Stimulated activated CD4-positive, alpha-beta T cell treated with anti-CD3 and anti-CD28 coated beads, Interleukin-1b, Interleukin-23, amount 100 ng/mL, for 1 hour (primary cell): ENCODE measurements at places on chromosomes 13 and 19.

GRCh38 chr13:34361560-34361959, 543.6 kb downstream of the RFC3 start:
- DNase-seq, result no peak

DNA sequence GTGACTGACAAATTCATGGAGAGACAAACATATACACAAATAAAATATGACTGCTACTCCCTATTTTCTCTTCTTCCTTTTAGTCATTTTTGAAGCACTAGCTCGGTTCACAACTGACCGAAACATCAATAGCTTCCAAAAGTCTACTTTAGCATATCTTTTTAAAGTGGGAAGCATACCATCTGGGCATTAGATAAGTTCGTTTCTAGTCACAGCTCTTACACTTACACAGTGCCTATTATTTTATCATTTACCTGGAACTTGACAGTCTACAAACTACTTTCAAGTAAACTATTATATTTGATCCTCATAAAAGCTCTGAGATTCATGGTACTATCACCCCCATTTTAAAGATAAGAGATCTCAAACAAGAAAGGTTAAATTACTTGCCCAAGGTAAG, 458.5 kb downstream of the LMO7 start:
- no peak for DNase-seq

GRCh38 chr19:49609499-49610092, 18.6 kb downstream of the PRR12 start:
- no peak for DNase-seq

- DNase-seq, result no peak
Measured at GRCh38 chr13:74246487-74246886, 112.3 kb upstream of the KLF12 start.

DNA sequence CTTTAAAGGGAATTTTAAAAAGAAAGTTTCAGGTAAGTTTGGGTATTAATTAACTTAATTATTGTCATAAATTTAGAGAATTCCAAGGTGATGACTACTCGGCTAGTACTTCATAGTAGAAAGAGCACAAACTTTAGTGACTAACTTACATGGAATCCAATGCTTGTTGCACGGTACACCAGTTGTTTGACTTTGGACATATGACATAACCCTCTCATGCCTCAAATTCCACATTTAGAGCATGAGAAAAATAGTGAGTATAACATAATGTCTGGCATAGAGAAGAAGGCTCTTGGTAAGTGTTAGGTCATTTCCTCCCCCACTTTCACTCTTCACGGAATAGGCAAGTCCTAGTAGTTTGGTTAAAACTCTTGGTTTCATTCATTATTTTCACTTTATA, 1249.4 kb upstream of the SLC10A2 start:
- DNase-seq, result no peak

- no peak for DNase-seq
Measured at GRCh38 chr13:26424181-26424580, 133.3 kb upstream of the WASF3 start.

DNA sequence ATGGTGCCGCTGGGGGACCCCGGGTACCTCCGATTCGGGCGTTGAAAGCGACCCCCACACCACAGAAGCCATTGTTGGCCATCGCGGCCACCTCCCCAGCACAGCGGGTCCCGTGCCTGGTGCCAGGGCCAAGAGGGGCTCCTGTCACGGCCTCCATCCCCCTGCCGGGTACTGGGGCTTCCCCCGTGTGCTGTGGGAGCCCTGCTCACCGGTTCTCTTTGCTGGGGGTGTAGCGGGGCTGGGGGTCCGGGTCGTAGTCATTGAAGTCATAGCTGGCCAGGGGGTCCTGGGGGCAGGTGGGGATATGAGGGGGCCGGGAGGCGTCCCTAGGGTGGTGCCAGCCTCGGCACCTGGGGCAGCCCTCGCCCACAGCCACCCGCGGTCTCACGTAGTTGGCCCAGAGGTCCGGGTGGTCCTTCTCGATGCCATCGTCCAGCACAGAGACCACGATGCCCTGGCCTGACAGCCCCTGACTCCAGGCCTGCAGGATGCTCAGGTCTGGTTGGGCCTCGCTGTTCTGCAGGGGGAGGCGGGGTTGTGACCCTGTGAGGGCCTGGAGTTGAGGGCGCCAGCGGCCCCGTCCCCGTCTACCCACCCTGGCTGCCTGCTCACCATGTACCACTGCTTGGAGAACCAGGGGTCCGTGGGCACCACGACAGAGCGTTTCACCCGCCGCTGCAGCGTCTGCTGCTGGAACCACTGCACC, 2.4 kb downstream of the PCSK4 start:
- no peak for DNase-seq

GRCh38 chr19:50191216-50191615, 12.2 kb upstream of the MYH14 start:
- no peak for DNase-seq

DNA sequence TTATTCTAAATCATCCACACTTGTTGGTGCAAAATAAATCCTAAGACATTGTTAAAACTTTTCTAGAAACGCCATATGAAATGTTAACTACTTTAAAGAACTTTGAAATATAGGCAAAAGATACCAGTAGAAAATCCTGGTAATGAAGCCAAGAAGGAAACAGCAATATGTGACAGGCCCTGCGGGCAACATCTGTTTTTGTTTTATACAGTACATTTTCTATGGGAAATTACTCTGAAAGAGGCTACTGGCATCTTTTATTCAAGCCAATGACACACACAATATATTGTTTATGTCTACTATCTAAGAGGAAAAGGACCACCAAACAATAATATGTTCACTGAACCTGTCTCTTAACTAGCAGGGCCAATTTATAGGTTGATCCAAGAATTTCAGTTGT, 829.7 kb downstream of the PCDH17 start:
- no peak for DNase-seq

DNA sequence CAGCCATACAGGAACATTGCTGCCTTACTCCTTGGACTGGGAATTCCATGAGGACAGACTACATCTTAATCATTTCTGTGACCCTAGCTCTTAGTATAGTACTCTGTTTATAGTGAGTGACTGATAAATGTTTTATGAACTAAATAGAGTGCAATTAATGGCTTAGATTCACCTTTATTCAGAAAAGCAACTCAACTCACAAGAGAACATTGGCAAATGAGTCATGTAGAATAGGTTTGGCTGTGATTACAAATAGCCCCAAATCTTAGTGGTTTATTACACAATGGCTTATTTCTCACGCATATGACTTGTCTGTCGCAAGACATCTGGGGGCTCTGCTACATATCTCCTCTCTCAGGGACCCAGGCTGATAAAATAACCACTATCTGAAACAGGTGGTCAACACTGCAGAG, 121.6 kb upstream of the KL start:
- DNase-seq, result no peak

- DNase-seq, result no peak
Measured at GRCh38 chr19:44745887-44746600, 2.5 kb upstream of the BCL3 start.

DNA sequence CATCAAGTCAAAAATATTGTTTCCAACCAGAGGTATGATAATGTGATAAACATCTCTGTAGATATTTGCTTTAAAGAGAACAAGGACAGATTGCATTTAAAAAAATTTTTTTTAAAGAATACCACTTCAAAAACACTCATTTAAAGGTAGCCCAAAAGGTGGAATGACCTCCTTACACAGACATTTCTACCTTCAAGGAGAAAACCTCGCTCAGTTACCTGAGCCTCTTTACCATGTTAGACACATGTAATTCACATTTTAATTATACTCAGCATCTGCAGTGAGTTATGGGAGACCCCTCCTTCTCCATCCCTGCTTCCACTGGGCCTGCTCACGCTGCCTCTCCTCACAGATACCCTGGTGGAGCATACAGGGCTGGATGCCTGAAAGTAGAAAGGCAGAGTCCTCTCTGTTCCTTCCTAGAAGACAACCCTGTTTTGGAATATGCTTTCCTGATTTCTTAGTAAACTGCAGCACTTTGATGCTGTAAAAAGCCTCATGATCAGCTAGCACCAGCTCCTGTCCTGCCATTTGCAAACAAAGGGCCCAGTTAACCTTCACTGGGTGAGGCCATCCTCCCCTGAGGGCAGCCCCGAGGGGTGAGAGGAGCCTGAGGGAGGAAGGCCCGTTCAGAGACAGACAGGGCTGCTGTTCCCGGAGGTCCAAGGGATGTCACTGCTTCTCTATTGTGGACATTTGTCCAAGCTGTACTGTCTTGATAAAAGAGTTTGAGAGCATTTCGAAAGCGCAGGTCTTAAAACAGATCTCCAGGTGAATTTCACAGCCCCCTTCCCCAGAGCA, 117.8 kb downstream of the IRS2 start:
- no peak for DNase-seq

DNA sequence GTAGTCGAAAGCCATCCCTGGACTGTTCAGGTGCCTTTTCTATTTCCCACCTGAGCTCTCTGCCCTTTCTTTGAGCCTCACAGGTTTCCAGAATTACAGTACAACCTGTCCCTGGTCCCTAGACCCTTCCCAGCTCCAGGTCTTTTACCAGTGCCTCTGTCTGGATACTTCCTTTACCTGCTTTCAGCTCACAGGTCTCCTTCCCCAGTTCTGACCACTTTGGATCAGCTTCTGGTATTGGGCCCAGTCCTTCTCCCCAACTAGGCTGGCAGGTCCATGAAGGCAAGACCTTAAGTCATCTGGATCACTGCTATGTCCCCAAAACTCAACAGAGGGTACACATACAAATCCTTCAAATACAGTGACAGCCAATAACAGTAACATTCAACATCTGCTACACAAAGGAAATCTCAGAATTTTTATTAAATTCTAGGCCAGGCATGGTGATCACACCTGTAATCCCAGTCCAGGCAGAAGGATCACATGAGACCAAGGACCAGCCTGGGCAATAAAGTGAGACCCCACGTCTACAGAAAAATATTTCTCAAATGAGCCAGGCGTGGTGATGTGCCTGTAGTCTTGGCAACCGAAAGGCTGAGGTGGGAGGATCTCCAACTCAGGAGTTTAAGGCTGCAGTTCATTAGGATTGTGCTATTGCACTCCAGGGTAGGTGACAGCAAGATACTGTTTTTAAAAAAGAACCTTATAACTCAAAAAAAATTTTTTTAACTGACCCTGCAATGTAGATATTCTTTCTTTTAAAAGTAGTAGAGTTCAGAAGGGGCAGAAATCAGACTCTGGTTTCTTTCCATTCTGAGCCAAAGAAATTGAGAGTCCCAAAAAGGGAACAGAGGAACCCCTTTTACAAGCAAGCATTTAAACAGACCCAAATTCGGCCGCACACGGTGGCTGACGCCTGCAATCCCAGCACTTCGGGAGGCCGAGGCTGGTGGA, 1.3 kb downstream of the RPS16 start:
- no peak for DNase-seq

DNA sequence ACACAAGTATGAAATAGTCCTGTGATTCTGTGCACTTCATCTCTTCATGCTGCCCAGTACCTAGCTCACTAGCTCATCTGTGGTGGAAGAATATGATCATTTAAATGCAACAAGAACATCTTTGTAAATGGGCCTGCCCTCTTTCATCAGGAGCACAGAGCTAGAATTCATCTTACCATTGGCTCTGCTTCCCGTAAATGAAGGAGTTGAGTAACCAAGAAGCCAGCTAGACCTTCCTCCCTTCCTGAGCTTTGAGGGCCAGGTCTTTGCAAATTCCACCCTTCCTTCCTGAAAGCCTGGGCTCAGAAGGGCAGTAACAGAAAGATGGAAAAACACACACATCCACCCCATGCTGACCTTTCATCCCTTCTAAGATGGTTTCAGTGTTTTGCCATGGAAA, 82.0 kb downstream of the FRY start:
- no peak for DNase-seq

- no peak for DNase-seq
Measured at GRCh38 chr19:3142292-3142670, 6.4 kb downstream of the GNA15 start.

DNA sequence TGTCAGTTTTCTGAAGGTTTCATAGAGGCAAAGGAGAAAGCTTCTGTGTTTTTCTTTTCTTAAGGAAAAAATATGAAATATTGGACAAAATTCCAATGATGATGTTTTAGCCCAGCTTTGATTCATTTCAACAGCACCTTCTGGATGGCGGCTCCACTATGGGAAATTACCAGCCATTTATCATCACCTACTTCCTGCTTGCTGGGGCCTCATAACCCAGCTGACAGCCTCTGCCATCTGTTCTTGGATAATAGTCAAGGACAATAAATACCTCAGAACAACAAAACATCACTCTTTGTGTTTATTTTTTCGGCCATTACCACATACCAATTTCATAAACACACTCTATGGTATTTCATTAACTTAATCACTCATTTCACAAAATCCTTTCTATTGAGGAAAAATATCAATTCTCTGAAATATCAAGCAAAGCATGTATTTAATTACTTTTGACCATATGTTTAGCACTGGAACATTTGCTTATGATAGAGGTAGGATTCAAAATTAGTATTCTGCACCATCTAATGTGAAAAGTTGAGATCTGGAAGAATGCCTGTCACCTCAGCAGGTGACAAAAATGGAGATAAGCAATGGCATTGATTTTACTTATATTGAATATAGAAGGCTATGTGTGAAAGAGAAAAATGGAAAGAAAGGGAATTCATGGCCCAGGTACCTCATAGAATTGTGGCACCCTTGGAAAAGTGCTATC, 629.7 kb downstream of the LIG4 start:
- no peak for DNase-seq

DNA sequence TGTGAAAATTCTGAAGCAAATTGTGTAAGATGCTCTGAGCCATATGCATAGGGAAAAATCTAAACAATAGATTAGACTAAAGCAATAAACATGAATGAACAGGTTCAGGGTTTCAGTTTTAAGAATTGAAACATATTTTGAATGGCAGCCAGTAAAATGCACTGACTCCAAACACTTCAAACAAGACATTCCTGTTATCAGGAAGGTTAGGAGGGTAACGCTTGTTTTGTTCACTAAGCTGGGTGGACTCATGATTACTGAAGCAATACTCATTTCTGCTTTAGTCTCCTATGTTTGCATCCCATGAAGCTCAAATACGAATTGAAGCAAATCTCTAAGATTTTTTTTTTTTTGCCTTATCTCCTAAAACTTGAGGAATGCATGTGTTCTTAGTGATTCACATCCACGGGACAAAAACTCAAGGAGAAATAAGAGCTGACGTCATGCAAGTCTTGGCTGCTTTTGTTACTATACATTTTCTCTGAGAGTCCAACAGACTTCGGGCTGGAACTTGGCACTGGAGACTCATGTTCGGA, 29.1 kb upstream of the IGFL4 start:
- no peak for DNase-seq
